HepG2 (cell line): ENCODE measurements at places on chromosomes 2 and 18. TPM values are rescaled to one million over a fixed set of nuclear protein-coding genes. Genes with fewer than 3 reads are reported as not detected.

GRCh38 chr2:148253685-148254084 lies 232.8 kb downstream of the MBD5 start:
- no peaks in the 10 kb centered on the region for H3K27me3 ChIP-seq

- H3K4me1 ChIP-seq: no peaks in the 10 kb centered on the region
- peaks cover 62% of the 10 kb centered on the region for H3K27me3 ChIP-seq
- H3K36me3 ChIP-seq: no peaks in the 10 kb centered on the region
- DNase-seq: no peak
- no peak overlapping the region for H3K4me3 ChIP-seq
These were observed 9.8 kb downstream of the NR4A2 start for GRCh38 chr2:156322686-156323231.

- H3K36me3 ChIP-seq: no peaks in the 10 kb centered on the region
- H3K4me1 ChIP-seq: no peaks in the 10 kb centered on the region
- no peak overlapping the region for H3K4me3 ChIP-seq
- DNase-seq: no peak
- H3K27me3 ChIP-seq: no peaks in the 10 kb centered on the region
These were observed 527.6 kb downstream of the SATB2 start for GRCh38 chr2:198930170-198930569.

GRCh38 chr2:12507295-12507694 lies 209.4 kb upstream of the TRIB2 start:
- no peaks in the 10 kb centered on the region for H3K27me3 ChIP-seq
- no peaks in the 10 kb centered on the region for H3K4me1 ChIP-seq
- no peak for DNase-seq
- no peak overlapping the region for H3K4me3 ChIP-seq

GRCh38 chr18:10979411-10979810 lies 170.0 kb downstream of the PIEZO2 start:
- H3K27ac ChIP-seq: no peak overlapping the region
- no peaks in the 10 kb centered on the region for H3K27me3 ChIP-seq
- DNase-seq: no peak
- peaks cover 6% of the 10 kb centered on the region; the same call in 1 of the 2 replicates for H3K4me1 ChIP-seq
- H3K4me3 ChIP-seq: no peak overlapping the region

DNA sequence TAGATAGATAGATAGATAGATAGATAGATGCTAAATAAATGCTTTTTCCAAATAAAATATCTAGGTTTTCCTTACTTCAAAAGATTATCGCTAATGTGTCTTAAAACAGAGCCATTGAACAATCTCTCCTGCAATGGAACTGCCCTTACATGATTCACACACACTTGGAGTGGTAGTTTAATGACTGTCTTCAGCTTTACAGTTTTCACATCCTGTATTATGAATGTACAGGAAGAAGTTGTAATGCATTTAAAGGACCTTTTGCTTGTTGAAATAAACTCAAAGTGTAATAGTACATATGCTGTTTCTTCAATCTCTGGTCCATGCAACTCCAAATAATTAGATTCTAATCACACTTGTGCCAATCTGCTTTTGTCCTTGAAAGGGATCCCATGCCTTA lies 797.6 kb upstream of the CDH2 start:
- H3K36me3 ChIP-seq: no peaks in the 10 kb centered on the region
- no peaks in the 10 kb centered on the region for H3K4me1 ChIP-seq
- no peak for DNase-seq

DNA sequence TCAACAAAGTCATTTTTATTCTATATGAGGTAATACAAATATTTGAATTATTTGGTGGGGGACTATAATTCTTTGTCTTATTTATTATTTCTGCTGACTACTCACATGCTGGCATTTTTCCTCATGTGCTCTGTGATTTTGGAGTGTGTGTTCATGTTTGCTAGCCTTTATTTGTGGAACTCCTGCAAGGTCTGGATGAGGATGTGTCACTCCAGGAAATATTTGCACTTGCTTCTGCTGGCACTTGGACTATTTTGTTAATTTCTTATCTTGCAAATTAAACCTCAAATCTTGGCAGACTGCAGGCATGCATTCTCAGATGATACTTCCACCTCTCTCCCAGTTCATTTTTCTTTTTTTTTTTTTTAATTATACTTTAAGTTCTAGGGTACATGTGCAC lies 34.1 kb downstream of the POLI start:
- H3K27me3 ChIP-seq: no peaks in the 10 kb centered on the region
- DNase-seq: no peak

DNA sequence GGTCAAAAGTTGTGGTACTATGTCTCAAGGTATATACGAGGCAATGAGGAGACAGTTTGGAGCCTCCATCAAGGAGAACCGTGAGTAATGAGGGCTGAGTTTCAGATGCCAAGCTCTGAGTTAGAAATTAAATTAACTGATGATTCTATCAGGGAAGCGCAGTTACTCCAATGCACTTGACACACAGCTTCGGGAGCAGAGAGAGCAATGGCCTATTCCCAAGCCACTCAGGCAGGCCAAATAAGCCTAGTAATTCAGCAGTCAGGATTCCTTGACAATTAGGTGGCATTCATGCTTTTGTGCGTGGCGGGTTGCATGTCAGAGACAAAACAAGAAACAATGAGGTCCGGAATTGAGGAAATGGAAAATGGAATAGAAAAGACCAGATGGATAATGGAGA lies 123.2 kb downstream of the MMADHC start:
- no peaks in the 10 kb centered on the region for H3K27me3 ChIP-seq
- H3K4me3 ChIP-seq: no peak overlapping the region
- DNase-seq: no peak
- no peaks in the 10 kb centered on the region for H3K36me3 ChIP-seq
- H3K4me1 ChIP-seq: no peaks in the 10 kb centered on the region

DNA sequence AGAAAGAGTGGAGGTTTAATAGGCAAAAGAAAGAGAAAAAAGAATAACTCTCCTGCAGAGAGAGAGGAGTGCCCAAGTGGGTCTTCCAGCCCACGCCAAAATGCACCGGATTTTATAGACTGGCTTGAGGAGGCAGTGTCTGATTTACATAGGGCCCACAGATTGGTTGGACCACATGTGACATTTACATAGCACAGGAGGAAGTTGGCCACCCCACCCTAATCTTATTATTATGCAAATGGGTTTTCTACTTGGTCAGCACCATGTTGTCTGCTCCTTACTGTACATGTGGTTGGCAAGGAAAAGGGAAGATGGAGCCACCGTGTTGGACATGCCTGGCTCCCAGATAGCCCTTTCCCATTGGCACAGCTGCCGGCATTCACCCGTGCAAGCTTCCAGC lies 56.8 kb downstream of the SP110 start:
- no peak overlapping the region for H3K27ac ChIP-seq
- H3K4me1 ChIP-seq: no peaks in the 10 kb centered on the region
- no peaks in the 10 kb centered on the region for H3K36me3 ChIP-seq

DNA sequence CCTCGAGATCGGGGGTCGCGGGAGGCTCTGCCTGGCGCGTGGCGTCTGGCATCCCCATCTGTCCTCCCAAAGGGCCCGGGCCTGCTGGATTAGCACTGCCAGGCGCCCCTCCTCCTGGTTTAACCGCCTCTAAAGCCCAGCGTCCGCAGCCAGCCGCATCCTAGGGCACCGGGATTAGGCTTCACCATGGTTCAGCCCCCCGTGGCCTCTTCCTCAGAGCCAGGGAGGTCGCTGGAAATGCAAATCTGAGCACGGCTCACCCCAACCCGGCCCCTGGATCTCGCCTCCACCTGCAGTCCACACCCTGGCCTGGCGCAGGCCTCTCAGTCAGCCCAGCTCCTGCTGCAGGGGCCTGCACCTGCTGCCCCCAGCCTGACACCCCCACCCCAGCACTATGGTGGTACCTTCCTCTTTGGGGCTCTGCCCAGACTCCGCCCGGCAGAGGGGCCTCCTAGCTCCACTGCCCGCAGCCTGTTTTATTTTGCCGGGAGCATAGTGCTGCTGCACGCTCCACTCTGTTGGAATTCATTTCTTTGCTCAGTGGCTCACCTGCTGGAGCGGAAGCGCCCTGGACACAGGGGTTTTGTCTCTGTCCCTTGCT lies 13.2 kb downstream of the PRELID3A start:
- H3K27me3 ChIP-seq: no peaks in the 10 kb centered on the region
- H3K36me3 ChIP-seq: no peaks in the 10 kb centered on the region
- DNase-seq: peak; percentile 66
- H3K4me3 ChIP-seq: peak overlapping the region; percentile 76

- DNase-seq: no peak
- H3K27me3 ChIP-seq: 0 out of 3 replicates have a peak, but pooled peaks cover 14% of the 10 kb centered on the region
- no peak overlapping the region for H3K27ac ChIP-seq
- H3K36me3 ChIP-seq: no peaks in the 10 kb centered on the region
These were observed 39.6 kb downstream of the MARCO start for GRCh38 chr2:118981632-118982031.

DNA sequence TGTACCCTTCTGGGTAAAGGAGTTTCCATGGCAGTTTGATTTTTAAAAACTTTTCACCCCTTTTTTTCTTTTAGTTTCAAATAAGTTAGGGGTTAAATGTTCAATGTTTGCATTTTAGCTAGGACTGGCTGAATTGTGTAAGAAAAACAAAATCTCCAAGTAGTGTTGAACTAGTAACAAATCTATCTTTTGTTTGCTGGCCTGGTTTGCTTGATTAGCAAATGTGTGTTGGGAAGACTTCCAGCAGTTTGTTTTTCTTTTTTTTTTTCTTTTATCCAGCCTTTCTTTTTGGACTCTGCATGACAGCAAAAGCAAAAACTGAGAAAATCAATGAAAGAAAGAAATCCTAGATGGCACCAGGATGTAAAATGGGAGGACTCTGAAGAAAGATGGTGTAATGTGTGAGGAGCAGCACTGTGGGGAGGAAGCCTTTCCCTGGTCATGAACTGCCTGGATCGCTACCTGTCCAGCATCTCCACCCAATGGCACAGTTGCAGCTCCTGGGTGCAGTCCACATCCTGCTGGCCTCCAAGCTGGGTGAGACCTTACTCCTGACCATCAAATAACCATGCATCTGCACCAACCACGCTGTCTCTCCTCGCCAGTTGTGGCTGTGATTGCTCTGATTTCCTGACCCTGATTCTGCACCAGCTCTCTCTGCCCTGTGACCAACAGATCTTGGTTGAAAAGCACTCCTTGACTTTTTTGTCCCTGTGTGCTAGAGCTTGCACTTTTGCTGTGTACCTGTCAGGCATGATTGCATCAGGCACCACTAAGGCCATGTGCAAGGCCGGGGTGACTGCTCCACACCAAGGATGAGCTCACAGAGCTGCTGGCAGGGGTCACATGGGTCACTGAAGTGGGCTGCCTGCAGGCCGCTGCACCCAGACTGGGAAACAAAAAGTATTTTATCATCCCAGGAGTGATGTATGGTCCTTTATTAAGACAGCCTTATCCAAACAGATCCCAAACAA lies 71.2 kb upstream of the ZNF236 start:
- no peak overlapping the region for H3K4me3 ChIP-seq
- H3K4me1 ChIP-seq: peaks cover 31% of the 10 kb centered on the region
- DNase-seq: peak; percentile 9
- H3K36me3 ChIP-seq: no peaks in the 10 kb centered on the region
- no peak overlapping the region for H3K27ac ChIP-seq

DNA sequence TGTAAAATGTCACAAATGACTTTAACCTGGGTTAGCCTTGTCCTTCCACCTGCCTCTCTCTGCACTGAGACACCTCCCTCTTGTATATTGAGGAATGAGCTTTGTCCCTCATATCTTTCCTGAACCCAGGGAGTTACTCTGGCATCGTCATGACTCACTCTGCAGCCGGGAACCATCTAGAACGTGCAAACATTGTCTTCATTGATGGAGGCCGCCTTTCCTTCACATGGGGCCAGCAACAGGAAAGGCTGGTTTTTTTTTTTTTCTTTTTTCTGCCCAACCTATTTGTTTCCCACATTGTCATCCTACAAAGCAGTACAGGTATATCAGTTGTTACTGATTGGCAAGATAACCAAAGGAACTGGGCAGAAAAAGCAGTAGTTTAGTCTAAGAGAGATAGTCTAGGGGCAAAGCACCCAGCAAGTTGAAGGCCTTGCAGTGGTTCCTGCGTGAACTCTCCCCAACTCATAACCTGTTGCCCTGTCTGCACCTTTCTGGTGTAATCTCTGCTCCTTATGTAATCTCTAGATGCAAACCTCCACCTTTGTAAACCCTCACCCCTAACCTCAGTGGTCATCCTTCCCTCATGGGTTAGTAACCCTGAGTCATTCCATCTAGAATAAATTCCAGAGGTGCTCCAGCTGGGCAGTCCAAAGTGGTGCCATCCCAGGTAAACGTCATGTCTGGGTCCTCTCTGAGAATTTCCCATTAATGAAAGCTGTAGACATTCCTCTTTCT lies 38.3 kb downstream of the SLC40A1 start:
- peak overlapping the region; percentile 11 for H3K27ac ChIP-seq
- no peaks in the 10 kb centered on the region for H3K36me3 ChIP-seq
- peak; percentile 87 for DNase-seq
- no peak overlapping the region for H3K4me3 ChIP-seq
- no peaks in the 10 kb centered on the region for H3K27me3 ChIP-seq

DNA sequence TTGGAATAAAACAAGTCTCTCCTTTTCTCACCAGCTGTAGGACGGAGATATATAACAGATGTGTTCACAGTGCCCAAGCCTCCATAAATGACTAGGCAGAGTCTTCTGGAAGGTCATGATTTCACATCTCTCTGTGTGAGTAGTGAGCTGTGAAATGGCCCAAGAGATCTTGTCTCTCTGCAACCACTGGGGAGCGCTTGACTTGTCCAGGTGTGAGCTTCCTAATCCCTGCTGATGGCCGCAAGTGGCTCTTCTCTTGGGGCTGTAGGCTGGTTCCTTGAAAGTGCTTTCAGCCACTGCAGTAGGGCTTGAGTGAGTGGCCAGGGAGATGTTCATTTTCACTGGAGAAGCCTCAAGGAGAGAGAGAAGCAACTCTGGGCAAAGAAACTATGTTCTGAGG lies 38.1 kb upstream of the OTOS start:
- H3K4me1 ChIP-seq: no peaks in the 10 kb centered on the region
- no peak overlapping the region for H3K27ac ChIP-seq
- no peaks in the 10 kb centered on the region for H3K36me3 ChIP-seq
- no peak overlapping the region for H3K4me3 ChIP-seq

The MOGAT1 gene
- polyA plus RNA-seq: 0.81 and 0.98 TPM in 2 replicates

The ALLC gene
- 0.04 and 0.08 TPM in 2 replicates for polyA plus RNA-seq

The LYG1 gene
- polyA plus RNA-seq: 2.9 and 3.4 TPM in 2 replicates
